HepG2 (cell line): ENCODE measurements at places on chromosomes 5 and 9.
A peak's percentile ranks its signal among the peaks of the same experiment; 100 is the strongest.

- no peak overlapping the region; the same call in 1 of the 2 replicates for H3K4me3 ChIP-seq
- H3K4me1 ChIP-seq, result peaks cover 18% of the 10 kb centered on the region
- no peak overlapping the region for H3K27ac ChIP-seq
- peaks cover 2% of the 10 kb centered on the region; the same call in 1 of the 2 replicates for H3K27me3 ChIP-seq
Measured at GRCh38 chr9:2872250-2872930, 28.5 kb upstream of the PUM3 start.

DNA sequence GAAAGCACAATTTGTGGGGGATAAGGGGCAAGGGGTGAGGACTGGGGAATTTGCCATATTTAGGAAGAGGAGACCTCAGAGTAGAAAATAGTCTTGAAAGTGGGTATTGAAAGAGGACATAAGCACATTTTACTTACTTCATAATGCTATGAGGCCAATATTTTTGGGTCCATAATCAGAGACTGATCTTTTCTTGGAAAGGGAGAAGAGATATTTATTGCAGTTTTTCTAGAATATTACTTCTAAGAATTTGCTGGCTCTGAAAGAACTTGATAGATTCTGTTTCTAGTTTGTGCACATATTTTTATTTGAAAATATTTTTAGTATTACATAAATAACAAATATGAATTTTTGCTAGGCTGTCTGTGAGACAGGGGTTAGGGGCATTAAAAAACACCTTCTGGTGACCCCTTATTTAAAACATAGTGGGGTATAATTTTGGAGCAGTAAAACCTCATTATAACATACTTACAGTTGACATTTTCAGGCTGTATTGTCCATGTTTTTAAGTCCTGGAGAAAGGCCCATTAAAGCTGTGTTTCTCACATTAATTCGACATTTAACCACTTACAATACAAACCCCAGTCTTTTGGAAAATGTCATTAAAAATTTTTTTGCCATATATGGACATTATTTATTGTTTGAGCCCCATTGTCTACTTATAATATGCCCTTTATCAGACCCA, 118.9 kb upstream of the NFIB start:
- 0 out of 2 replicates have a peak, but pooled peaks cover 2% of the 10 kb centered on the region for H3K27me3 ChIP-seq
- H3K36me3 ChIP-seq, result no peaks in the 10 kb centered on the region
- DNase-seq, result no peak
- no peaks in the 10 kb centered on the region for H3K4me1 ChIP-seq
- no peak overlapping the region for H3K4me3 ChIP-seq

GRCh38 chr5:145979270-145980223, 43.2 kb downstream of the SH3RF2 start:
- no peaks in the 10 kb centered on the region for H3K36me3 ChIP-seq
- H3K4me3 ChIP-seq, result peak overlapping the region; percentile 29; the same call in 1 of the 2 replicates
- H3K4me1 ChIP-seq, result peaks cover 95% of the 10 kb centered on the region
- H3K27me3 ChIP-seq, result no peaks in the 10 kb centered on the region
- peak; percentile 96 for DNase-seq

DNA sequence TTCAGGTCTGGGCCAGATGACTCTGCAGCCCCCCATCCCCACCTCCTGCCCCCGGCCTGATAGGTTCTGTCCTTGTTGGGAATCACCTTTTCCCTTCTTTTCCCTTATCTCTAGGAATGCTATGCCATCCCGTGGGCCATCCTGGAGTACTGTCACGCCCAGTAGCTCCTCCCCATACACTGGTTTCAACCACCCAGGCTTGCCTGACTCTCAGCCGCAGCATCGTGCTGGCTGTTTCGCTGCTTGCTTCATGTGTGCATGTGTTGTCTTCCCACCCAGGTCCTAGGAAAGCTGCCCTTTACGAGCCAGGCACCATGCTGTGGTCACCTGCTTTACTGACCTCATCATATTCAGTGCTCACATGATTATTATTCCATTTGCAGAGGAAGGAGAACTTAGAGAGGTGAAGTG, 71.8 kb downstream of the ANGPTL2 start:
- no peaks in the 10 kb centered on the region for H3K36me3 ChIP-seq
- no peak overlapping the region for H3K27ac ChIP-seq
- DNase-seq, result no peak
- H3K4me3 ChIP-seq, result no peak overlapping the region
- no peaks in the 10 kb centered on the region for H3K27me3 ChIP-seq
- no peaks in the 10 kb centered on the region for H3K4me1 ChIP-seq

DNA sequence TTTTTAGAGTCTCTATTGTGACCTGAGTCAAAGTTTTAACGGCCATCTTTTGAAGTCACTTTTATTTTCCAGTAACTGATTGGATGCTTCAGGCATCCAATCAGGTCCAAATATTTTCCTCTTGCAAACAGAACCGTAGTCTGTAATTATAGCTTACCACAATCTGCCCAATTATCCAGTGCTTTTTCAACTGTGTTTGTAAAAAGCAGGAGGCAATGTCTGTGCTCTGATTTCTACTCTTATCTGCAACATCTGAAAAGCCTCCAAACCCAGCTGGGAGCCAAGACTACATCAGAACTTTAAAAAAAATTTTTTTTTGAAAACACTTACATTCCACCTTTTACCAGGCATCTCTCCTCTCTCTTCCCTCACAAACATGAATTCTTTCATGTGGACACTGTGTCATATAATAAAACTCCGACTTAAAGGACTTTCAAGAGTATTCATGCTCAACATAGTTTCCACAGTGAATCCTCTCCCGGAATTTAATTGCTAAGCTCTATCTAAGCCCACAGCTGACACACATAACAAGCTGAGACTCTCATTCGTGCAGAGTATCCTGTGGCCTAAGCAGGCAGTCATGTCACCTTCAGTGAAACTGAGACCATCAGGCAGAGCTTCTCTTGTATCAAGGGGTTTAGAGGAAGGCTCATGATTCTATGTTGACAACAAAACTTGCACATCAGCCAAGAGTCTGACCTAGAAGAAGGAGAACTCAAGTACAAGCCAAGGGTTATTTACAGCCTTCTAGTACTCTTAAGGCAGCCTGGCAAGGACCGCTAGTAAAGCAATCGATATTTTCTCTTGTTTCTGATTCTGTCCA, 272.7 kb downstream of the TLE1 start:
- no peaks in the 10 kb centered on the region for H3K27me3 ChIP-seq
- no peaks in the 10 kb centered on the region for H3K4me1 ChIP-seq
- H3K4me3 ChIP-seq, result no peak overlapping the region
- no peak for DNase-seq
- H3K27ac ChIP-seq, result no peak overlapping the region

GRCh38 chr5:169223595-169223953, 77.4 kb downstream of the SLIT3 start:
- H3K27ac ChIP-seq, result no peak overlapping the region
- no peak for DNase-seq
- no peak overlapping the region for H3K4me3 ChIP-seq
- no peaks in the 10 kb centered on the region for H3K36me3 ChIP-seq
- H3K27me3 ChIP-seq, result no peaks in the 10 kb centered on the region
